ENCODE measurements at places on chromosomes 5 and 9.

DNA sequence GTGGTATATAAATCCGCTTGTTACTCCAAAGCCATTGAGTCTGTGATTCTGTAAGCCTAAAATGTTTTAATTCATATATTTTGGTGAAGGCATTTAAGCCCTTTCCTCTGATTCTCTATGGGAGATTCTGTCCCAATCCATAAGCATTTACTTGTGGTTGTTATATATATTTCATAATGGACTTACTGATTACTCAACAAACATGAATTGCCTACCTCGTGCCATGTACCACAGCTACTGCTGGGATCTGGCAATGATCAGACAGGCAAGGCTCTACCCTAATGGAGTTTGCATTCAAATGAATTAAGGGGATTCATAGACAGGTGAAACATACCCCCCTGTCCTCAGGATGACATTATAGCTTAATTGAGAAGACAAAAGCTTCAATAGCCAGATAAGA is 54.5 kb downstream of the C9orf152 start:
- no peak for DNase-seq

GRCh38 chr5:33270671-33271070 is 170.1 kb upstream of the TARS1 start:
- DNase-seq = no peak

DNA sequence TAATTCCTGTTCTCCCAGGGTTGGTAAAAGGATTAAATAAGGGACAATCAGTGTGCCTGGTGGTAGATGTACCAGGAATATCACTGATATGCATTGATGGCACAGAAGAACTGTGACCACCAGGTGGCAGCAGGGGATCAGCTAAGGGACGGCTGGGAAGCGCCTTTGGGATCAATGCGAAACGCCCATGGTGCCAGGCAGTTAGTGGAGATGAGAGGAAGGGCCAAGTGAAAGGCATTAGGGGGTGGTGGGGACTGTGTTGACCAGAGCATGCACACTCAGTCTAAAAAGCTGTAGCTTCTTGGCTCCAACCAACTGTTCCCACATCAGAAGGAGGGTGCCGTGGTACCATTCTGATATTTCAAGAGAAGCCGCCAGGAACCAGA is 55.6 kb downstream of the ARHGEF37 start:
- peak; percentile 65 for DNase-seq

GRCh38 chr5:67215519-67216471 is 19.2 kb upstream of the CD180 start:
- DNase-seq = peak; percentile 68

GRCh38 chr5:58804291-58804690 is 221.4 kb downstream of the RAB3C start:
- no peak for DNase-seq

DNA sequence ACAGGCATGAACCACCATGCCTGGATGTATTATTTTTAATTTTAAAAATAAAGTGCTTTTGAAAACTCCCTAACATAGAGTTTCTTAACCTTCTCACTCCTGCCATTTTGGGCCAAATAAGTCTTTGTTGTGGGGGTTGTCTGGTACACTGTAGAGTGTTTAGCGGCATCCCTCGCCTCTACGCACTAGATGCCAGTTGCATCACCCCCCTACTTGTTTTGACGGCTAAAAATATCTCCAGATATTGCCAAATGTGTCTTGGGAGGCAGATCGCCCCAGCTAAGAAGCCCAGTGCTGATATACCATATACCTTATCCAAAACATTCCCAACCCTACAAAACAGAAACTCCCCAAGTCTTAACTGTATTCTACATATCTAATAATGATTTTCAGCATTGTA is 54.6 kb downstream of the SCAI start:
- DNase-seq = no peak

GRCh38 chr9:111516061-111516465 is 8.9 kb upstream of the ZNF483 start:
- DNase-seq = no peak

GRCh38 chr5:84057211-84057610 is 327.5 kb downstream of the EDIL3 start:
- no peak for DNase-seq

- DNase-seq = no peak
Measured at GRCh38 chr9:137809040-137809576, 68.5 kb upstream of the CACNA1B start.

GRCh38 chr5:130496215-130496614 is 592.0 kb downstream of the CHSY3 start:
- DNase-seq = no peak

- DNase-seq = no peak
Measured at GRCh38 chr9:71001780-71002386, 119.5 kb downstream of the TRPM3 start.

DNA sequence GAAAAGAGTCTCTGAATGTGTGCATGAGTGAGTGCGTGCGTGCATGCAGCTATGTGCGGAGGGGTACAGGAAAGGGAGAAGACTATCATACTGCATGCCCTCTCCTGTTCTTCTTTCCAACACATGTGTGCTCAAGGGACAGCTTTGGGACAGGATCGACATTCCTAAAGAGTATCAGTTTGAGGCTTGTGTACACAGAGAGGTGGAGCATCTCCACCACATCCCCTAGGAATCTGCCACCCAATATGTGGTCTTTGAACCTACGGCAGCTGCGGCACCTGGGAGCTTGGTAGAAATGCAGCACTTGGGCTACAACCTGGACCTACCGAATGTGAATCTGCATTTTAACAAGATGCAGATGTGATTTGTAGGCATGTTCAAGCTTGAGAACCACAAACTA is 132.3 kb upstream of the GLRA1 start:
- DNase-seq = no peak

- DNase-seq = peak; percentile 64
Measured at GRCh38 chr9:92133949-92134604, 18.9 kb upstream of the SPTLC1 start.

DNA sequence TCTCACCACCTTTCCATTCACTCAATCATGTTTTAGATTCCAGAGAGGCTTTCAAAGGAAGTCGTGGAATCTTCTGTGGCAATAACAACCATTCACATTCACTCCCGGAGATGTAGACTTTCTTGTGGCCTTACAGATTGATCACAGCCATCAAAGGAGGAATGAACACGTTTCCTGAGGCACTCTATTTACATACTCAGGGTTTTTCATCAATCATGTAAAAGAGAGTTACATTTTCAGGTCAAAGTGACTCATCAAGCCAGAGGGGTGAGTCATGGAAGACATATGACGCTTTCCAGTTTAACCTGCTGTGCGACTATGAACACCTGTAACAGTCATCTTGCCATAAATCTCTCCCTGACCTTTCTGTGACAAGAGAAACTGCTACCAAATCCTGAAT is 39.3 kb upstream of the RAD23B start:
- DNase-seq = peak; percentile 11

- no peak for DNase-seq
Measured at GRCh38 chr5:36367524-36367923, 65.8 kb upstream of the RANBP3L start.

GRCh38 chr9:21744841-21745240 is 57.6 kb upstream of the MTAP start:
- DNase-seq = no peak

- DNase-seq = no peak
Measured at GRCh38 chr9:4622016-4622415, 40.1 kb upstream of the PLPP6 start.

- no peak for DNase-seq
Measured at GRCh38 chr5:92916036-92916435, 665.0 kb downstream of the NR2F1-AS1 start.

- DNase-seq = no peak
Measured at GRCh38 chr5:132421462-132421861, 52.0 kb downstream of the SLC22A5 start.

DNA sequence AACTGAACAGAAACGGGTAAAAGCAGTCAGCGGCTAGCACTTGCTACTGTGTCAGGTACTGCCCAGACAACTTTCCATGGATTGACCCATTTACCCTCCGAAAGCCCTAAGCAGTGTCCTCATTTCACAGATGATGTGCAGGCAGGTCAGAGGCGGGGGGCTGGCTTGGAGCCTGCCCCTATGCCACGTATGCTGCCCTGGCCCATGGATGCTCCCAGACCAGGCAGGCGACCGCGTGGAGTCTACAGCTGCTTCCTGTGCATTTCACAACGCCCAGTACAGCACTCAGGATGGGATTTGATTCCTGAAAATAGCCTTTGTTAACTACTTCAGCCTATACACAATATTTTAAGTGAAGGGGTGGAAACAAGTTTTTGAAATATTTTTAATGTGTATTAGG is 202.9 kb downstream of the NXNL2 start:
- DNase-seq = no peak

GRCh38 chr5:135705141-135705631 is 126.4 kb upstream of the CXCL14 start:
- DNase-seq = no peak

GRCh38 chr9:108724122-108724521 is 131.7 kb downstream of the ACTL7B start:
- no peak for DNase-seq

DNA sequence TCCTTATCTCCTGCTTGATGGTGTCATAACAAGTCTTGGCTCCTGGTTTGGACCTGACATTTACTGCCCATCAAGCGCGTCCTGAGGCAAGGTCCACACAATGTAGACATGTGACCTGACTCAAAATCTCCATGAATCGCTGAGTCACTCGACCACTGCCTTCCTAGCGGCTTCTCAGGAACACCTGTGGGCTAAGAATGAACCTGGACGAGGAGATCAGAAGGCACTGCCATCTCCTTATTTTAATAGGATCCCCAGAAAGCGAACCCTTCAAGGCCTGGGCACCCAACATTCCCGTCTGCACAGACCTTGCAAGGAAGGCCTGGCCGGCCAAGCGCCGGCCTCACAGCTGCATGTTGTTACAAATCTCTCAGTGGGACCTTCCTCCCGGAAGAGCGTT is 60.6 kb upstream of the IRX1 start:
- DNase-seq = no peak

- no peak for DNase-seq
Measured at GRCh38 chr9:98707166-98708102, 1.3 kb downstream of the GABBR2 start.

DNA sequence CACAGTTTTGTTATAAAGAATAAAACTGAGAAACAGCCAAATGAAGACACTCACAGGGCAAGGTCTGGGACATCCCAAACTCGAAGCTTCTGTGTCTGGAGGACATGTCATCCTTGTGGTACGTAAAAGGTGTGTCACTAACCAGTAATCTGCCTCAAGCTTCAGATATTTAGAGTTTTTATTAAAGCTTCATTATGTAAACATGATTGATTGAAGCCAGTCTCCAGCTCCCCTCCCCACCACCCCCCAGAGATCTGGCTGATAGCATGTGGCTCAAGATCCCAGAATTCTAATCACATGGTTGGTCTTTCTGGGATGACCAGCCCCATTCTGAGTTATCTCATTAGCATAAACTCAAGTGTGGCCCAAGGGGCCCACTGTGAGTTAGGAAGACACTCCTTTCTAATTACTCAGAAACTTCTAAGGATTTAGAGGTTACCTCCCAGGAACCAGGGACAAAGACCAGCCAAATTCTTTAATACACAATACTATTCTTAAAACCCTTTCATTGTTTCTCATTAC is 31.4 kb upstream of the ERAP1 start:
- DNase-seq = no peak

DNA sequence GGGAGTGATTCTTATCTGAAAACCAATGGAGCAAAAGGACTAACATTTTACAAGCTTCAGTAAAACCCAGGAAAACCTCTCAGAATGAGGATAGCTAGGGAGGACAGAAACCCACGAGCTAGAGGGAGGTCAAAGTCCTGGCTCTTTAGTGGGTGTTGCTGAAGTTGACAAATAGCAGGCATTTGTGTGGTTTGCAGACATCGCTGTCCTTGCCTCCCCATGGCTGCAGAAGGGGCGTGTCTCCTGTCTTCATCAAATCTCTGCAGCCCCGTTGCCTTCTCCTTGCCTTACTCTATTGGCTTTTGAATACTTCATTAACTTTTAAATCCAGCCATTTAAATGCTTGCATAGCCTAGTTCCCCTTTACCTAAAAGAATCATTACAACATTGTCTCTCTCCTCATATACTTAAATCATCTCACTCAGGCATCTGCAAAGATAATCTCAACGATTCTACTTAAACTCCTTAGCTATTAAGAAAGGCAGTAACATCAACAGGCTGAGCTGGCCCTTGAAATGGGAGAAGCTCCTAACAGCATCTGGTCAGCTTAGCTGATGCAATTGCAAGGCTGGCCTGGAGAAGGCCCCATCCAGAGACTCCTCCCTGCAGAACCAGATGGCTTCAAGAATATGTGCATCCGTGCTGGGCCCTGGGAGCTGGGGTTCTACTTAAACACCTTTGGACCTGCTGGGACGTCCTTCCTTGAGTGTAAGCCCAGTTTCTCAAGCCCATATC is 152.8 kb upstream of the TAS2R1 start:
- no peak for DNase-seq

GRCh38 chr5:181130832-181131496 is at the start of gene OR2V1:
Gene OR2V1 (minus strand): TSS chr5:181131169. CDS start chr5:181125304, 5,865 bp downstream.
- DNase-seq = no peak

DNA sequence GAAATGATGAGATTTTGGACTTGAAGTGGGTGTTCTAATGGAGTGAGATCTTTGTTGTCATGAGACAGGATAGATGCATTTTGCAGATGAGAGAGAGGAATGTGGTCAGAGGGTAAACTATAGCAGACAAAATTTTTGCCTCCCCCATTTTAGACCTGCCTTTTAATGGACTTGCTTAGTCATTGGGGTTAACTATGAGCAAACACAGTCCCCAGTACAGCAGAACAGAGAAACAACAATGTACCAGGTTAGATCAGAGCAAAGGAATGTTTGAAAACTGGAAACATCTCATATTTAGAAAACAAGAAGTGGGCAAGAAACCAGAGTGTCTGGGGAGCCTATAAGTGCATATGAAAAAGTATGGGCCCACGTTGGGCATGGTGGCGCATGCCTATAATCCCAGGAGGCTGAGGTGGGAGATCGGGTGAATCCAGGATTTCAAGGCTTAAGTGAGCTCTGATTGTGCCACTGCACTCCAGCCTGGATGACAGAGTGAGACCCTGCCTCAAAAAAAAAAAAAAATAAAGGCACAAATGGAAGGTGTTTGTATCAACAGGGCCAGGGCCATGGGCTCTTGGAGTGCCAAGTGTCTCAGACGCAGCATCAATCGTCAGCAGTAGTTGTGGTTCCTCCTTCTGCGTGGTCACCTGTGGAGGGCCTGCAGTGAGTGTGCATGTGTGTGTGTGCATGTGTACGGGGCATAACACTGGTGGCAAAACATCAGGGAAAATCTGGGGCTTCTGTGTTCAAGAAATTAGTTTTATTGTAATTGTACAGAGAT is 214.4 kb upstream of the S1PR3 start:
- DNase-seq = no peak

GRCh38 chr9:3989915-3990314 is 310.0 kb downstream of the GLIS3 start:
- no peak for DNase-seq
